ENCODE measurements at places on chromosomes 6 and 20.

- DNase-seq, result peak; percentile 71
Measured at GRCh38 chr6:127737009-127737486, 160.1 kb downstream of the C6orf58 start.

GRCh38 chr6:26103770-26104456 is 16.7 kb downstream of the HFE start:
- DNase-seq, result peak; percentile 97

- no peak for DNase-seq
Measured at GRCh38 chr6:128032042-128032441, 131.2 kb upstream of the THEMIS start.

DNA sequence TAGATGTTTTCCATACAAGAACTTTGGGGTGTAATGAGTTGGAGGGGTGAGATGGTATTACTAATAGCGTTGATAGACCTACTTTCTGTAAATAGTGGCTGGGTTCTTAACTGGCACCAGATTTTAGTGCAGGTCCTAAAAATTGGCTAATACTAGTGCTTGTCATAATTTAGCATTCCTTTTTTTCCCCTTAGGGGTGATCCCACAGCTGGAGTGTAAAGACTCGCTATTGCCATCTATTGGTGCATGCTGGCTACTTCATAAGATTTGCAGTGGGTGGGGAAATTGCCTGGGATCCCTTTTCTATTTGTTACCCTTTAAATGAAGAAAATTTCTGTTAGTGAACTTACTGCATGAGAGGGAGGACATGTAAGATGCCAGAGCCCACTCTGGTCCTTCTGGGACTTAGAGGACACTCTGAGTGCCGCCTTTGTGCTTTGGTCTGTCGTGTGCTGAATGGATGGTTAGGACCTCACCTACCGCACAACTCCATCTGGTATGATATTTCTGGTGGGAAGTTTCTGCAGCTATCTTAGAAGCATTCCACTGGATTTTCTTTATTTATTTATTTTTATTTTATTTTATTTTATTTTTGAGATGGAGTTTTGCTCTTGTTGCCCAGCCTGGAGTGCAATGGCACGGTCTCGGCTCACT is 195.5 kb downstream of the JARID2 start:
- peak; percentile 60 for DNase-seq

GRCh38 chr6:134373282-134373922 is 55.5 kb upstream of the SGK1 start:
- DNase-seq, result peak; percentile 83

- DNase-seq, result no peak
Measured at GRCh38 chr20:49769048-49769581, 43.5 kb upstream of the SLC9A8 start.

GRCh38 chr6:161367472-161367871 is 93.6 kb upstream of the AGPAT4 start:
- peak; percentile 26 for DNase-seq

- no peak for DNase-seq
Measured at GRCh38 chr6:39853604-39854003, 61.4 kb downstream of the DAAM2 start.

GRCh38 chr20:47876311-47877088 is 91.2 kb upstream of the SULF2 start:
- no peak for DNase-seq

DNA sequence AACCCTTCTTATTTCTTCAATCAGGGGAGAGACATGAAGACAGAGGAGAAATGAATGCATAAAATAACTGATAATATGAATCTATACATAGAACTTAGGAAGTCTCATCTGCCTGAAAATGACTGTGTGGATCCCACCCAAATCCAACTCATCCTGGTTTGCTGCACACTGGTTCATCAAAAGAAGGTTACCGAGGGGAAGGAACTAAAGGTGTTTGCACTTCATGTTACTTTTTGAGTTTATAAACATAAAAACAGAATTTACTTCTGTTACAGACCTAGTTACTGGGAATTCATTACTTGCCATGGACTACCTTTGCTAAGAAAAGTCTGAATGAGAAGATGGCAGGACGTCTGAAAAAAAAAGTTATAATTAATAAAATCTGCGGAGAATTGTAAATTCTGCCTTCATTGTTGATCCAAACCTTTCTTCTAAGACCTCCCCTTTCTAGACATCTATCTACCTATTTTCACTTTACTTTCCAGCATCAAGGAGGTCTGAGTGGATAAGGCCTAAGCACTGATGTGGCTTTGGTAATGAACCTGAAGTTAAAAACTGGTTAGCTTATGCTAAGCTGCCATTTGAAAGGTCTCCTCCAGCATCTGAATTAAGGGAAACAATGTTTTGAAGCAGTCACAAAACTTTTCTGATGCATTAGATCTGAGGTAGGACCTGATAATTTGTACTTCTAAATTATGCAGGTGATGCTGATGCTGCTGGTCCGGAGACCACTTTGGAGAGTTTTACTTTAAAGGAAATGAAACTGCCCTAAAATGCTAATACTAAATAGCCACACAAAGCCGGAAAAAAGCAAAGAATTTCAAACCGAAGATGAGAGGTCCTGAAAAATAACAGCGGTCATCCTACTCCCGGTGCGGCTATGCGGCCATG is 84.0 kb downstream of the HFE start:
- DNase-seq, result no peak

GRCh38 chr6:111792241-111792640 is 81.0 kb downstream of the FYN start:
- DNase-seq, result no peak

DNA sequence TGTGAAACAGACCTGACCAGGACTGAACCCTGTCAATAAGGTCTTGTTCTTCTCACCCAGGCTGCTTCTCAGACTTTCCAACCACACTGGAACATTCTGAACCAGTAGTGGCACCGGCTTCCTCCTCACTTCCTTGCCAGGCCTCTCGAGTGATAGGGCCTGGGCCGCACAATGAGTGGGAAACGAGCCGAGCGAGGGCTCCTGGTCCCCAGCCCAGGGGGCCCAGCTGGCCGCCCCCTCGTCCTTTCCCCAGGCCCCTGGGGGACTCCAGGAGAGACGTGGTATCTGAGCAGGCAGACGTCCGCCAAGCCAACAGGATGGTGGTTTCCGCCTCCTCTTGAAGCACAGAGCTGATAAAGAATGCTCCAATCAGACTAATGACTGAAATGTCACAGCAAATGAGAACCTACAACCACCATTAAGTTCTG is 117.9 kb downstream of the GMDS start:
- DNase-seq, result no peak

GRCh38 chr20:1375515-1375914 is 17.3 kb downstream of the FKBP1A start:
- peak; percentile 43 for DNase-seq

GRCh38 chr6:112370946-112371345 is 23.8 kb downstream of the RFPL4B start:
- DNase-seq, result no peak

GRCh38 chr6:115882771-115883170 is 177.9 kb downstream of the FRK start:
- DNase-seq, result peak; percentile 4

- DNase-seq, result peak; percentile 81
Measured at GRCh38 chr6:33885132-33886057, 81.6 kb upstream of the MLN start.

DNA sequence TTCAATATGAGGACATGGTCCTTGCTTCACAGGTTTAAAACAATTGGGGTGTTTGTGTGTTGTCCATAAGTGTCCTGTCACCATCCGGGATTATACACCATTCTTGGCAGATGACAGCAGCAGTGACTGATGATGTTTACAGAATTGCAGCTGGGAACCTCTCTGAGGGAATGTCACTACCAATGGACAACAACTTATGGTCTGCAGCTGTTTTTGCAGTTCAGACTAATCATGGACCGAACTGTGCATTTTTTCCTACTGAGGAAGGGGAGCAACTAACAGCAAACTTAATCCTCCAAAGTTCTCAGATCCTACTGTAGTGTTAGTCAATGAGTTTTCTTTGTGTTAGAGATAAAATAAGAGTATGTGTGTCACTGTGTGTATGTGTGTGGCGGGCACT is 26.0 kb downstream of the FAM229B start:
- DNase-seq, result no peak

GRCh38 chr6:166009385-166010031 is 158.1 kb downstream of the TBXT start:
- no peak for DNase-seq

- no peak for DNase-seq
Measured at GRCh38 chr6:27553123-27553904, 80.4 kb upstream of the ZNF184 start.

GRCh38 chr6:55916188-55916587 is 40.8 kb upstream of the BMP5 start:
- peak; percentile 71 for DNase-seq

GRCh38 chr20:621125-621756 is 11.1 kb upstream of the TCF15 start:
- DNase-seq, result peak; percentile 13

DNA sequence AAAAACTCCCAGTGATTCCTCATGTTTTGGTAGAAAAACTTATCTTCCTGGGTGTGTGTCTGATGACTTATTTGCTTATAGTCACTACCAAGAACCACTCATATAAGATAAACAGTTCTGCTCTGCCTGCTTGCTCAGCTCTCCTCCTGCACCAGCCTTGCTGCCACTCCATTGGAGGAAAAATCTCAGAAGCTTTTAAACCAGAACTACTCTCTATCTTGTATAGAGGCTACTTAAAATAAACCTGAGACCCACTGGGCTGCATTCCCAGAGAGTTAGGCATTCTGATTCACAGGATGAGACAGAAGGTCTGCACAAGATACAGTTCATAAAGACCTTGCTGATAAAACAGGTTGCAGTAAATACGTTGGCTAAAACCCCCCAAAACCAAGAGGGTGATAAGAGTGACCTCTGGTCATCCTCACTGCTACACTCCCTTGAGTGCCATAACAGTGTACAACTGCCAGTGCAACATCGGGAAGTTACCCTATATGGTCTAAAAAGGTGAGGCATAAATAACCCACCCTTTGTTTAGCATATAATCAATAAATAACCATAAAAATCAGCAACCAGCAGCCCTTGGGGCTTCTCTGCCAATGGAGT is 728.3 kb downstream of the EPHA7 start:
- no peak for DNase-seq

- no peak for DNase-seq
Measured at GRCh38 chr6:89467437-89467836, 34.5 kb downstream of the ANKRD6 start.

DNA sequence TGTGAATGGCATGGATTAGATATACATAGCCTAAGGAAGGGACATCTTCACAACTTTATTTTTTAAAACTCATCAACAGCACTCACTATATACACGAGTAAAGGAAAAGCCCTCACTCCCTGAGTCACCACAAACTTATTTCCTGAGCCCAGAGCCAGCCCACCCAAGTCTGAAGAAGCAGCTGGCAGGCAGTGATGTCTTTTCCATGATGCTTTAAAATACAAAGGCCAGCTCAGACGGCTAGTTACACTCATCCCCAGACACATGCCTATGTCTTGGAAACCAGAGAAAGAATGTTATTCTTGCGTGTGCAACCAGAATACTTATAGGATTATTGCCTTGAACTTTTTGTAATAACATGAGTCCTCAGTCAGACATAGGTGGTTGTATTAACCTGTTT is 114.4 kb downstream of the ADGRG6 start:
- DNase-seq, result peak; percentile 67

GRCh38 chr20:51338692-51339440 is 203.7 kb downstream of the NFATC2 start:
- no peak for DNase-seq

GRCh38 chr6:43717822-43718221 is 30.2 kb upstream of the MRPS18A start:
- no peak for DNase-seq

DNA sequence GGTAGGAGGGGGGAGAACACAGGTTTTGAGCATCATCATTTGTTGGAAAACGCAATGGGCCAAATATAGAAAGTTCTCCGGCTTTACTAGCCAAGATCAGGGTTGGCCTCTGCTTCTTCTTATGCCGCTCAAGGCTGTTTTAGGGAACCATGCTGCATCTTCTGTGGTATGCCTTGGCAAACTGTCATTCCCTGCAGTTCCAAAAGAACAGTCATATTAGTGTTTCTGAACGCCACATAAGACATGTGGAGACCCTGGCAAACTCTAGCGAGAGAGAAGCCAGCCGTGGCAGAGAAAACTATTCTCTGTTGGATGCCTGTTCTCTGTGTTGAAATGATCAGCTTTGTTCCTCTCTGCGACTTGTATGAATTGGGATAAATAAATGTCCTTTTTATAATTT is 10.8 kb downstream of the ACTR5 start:
- DNase-seq, result no peak

GRCh38 chr6:1965596-1966224 is 279.7 kb downstream of the GMDS start:
- DNase-seq, result no peak

- DNase-seq, result peak; percentile 66
Measured at GRCh38 chr6:82270881-82271635, 23.5 kb upstream of the IBTK start.
